ENCODE measurements at places on chromosomes 12 and 14.

GRCh38 chr12:111453071-111453989 lies 47.6 kb downstream of the SH2B3 start:
- DNase-seq, result no peak

DNA sequence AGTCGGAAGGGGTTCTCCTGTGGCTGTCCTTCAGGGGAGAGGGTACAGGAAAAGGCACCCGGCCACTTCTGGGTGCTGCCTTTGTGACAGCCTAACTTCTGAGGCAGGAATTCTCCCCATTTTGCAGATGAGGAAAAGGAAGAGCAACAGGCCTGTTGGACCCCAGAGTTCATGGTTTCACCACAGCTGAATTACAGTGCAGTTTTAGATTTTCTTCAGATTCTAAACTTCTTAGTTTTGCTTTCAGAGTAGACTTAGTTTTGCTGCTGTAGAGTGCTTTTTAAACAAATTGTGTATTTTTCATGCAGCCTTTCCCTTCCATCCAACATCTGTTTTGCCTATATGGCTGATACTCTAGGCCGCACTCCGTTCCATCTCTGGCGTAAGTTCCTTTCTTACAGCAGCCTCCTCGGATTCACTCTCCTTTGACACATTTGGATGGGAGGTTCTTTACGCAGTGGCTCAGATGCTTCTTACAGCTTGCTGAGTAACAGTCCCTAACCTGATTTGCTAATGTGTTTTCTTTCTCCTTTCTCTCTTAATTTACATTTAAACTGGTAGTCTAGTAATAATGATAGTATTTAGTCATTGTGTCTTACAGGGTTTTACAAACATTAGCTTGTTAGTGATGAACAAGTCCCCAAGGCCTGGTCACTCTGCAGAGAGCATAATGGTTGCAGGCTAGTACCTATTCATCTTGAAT lies 7.8 kb downstream of the TRAF3 start:
- DNase-seq, result no peak

GRCh38 chr12:119012179-119012578 lies 30.8 kb downstream of the SRRM4 start:
- no peak for DNase-seq

- peak; percentile 41 for DNase-seq
Observed at GRCh38 chr14:50943943-50944646, at the start of gene PYGL. PYGL (minus strand) TSS chr14:50944483; CDS start chr14:50944403, 80 bp downstream.

GRCh38 chr12:92540782-92541423 lies 161.9 kb upstream of the PLEKHG7 start:
- no peak for DNase-seq

DNA sequence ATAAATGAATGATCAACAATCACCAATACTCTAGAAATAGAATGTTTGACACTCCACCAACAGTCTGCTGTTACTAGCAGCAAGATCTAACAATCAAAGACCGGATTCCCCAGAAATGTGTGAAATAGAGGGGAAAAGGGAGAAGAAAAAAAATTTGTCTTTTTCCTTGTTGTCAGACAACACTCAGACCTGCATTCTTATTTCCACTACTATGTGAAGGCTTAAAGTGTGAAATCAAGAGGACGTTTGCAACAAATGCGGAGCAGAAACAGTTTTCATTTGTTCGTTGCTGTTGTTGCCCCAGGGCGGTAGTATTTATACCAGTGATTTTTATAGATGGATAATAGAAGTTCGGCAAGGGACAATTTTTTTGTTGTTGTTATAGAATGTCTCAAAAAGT lies 9.2 kb downstream of the NKX2-1 start:
- no peak for DNase-seq

DNA sequence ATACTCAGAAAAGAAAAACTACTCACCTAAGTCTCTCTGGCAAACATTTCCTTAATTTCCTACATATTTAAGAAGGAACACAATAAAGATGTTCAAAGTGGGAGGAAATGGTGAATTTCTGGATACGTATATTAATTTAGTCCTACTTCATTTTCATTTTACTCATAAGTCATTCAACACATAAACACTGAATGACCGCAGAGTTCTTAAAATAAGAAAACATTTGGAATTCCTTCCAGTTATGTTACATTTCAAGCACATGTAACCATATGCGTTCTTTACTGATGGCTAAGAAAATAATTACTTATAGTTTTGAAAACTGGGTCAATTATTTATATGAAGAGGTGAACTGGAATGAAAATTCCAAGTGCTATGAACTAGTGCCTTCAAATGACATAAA lies 409.3 kb downstream of the BCAT1 start:
- no peak for DNase-seq

DNA sequence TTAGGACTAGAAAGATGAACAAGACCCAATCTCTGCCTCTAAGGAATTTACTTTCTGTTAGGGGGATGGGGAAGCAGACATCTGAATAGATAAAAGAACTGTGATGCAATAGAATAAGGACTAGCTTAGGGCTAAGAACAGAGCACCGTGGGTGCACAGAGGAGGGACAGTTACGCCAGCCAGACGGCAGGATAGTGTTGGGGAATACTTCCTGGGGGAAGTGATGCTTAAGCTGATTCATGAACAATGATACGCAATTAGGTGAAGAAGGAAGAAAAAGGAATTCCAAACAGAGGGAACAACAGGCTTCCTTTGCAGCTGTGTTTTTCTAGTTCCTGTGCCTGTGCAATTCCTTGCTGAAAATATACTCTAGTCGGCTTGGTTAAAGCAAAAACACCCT lies 501.1 kb downstream of the APAF1 start:
- no peak for DNase-seq

GRCh38 chr14:93797536-93797935 lies 9.3 kb upstream of the PRIMA1 start:
- DNase-seq, result no peak

- DNase-seq, result no peak
Observed at GRCh38 chr12:59946635-59947034, 350.8 kb downstream of the SLC16A7 start.

DNA sequence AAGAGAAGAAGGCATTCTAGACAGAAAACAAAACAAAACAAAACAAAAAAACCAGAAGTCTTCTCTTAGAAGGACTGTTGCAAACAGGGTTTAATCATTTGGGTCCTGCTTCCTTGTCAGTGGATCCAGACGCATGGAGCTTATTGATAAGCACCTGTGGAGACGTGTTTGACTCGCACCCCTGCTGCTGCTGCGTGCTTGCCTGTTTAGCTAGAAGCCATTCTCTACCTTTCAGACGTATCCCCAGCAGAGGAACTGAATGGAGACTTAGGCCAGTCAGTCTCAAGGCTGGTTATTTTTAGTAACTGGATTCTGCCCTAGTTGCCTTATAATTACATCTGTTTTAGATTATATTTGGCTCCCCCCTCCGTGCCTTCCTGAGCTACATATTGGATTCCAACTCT lies 186.1 kb upstream of the EEA1 start:
- no peak for DNase-seq

DNA sequence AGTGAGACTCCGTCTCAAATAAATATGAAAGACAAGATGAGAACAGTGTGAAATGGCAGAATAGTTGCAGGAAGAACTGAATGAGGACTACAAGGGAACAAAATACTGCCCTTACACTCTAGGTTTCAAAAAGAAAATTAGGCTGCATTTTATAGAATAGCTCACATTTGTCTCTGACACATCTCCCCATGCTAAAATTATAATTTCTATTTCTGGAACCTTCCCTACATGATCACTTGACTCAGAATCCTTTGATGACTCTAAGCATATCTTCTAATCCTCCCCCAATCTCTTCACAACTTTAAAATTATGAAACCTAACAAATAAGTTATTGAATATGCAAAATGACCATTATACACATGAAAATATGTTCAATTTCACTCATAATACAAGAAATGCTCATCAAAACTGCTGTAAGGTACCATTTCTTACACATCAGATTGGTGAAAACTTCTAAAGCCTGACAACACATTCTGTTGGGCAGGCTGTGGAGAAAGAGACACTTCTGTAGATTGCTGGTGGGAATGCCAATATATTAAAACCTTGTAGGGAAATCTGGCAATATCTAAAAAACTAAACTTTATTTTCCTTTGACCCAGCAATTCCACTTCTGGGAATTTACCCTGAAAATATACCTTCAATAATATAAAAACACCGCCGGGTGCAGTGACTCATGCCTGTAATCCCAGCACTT lies 4.3 kb upstream of the HIGD1C start:
- no peak for DNase-seq

GRCh38 chr14:104335611-104336010 lies 197.2 kb downstream of the KIF26A start:
- no peak for DNase-seq

DNA sequence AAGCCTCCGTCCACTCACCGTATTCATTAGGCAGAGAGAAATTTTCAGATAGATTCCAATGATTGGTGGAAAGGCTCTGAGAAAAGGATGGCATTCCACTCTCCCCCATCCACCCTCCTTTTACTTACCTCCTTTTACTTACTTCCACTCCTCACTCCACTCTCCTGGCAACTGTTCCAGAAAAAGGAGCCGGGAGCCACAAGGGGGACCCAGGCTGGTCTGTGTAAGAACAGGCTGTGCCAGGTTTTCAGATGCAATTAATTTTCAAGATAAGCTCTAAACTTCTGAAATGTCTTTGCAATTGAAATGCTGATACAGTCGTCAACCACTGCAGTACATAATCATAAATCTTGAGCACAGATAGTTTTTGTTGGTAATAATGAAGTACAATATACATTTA lies 248.8 kb downstream of the ANO6 start:
- no peak for DNase-seq

DNA sequence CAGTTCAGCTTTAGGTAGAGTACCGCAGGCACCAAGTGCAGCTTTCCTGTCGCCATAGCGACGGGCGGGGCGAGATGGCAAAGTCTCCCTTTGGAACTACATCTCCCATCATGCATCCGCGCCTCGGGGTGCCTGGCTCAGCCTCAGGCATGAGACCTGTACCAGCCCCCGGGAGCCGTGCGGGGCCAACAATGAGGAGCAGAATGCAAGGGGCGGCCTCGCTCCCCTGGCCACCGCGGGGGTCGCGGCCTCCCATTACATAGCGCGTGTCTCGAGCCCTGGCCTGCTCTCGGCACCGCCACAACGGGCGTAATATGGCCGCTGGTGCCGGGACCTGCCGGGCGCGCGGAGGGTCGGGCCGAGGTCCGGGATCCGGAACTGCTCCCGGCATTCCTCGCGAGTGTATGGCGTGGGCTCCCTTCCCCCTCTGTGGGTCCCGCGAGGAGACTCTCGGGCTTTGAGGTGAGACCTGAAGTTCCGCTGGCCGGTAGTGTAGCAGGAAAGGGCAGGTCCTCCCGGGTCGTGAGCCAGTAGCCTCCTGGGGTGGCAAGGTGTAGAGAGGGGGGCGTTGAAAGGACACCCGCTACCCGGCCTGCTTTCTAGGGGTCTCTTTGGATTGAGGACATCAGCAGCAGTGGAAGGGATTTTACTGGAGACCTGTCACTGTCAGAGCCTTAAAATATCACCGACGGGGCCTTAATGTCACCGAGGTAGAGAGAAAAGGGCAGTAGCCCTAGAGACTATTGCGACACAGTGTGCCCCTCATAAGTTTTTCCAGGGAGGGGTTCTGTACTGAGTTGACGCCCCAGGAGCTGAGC lies at the start of gene THTPA:
Gene THTPA, plus strand, starts transcription at position 390 of the 818 bp plus-strand sequence. CDS start 487 bp downstream, outside the sequence.
- peak; percentile 90 for DNase-seq

GRCh38 chr12:70581208-70581607 lies 56.0 kb downstream of the PTPRB start:
- no peak for DNase-seq

DNA sequence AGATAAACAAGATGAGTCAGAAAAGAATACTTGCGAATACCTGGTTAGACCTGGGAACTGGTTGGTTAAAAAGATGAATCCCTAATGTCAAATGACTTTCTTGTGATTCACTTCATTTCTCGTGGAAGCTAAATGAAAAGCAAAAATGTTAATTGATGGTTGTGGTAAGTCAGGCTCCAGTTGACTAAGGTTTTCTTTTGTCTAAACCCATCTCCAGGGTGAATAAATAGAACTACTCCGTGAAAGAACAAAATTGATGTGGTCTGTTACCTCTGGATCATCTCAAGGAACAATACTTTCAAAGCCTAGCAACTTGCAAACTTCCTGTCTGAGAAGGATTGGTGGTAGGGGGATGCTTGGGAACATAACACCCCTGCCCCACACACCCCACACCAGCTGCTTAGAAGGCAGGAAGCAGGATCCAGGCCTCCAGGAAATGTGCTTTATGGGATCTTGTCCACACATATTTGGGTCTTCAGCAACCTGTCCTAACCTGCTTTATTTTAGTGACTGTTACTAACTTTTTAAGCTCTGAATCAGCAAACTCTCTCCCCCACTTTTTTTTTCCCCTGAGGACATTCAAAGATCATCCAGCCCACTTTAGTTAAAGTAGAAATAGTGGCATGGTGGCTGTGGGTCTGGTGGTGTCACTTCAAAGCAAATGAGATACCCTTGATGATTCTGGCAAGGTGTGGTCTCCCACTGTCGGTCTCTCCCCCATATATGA lies 60.4 kb upstream of the PTHLH start:
- DNase-seq, result no peak

DNA sequence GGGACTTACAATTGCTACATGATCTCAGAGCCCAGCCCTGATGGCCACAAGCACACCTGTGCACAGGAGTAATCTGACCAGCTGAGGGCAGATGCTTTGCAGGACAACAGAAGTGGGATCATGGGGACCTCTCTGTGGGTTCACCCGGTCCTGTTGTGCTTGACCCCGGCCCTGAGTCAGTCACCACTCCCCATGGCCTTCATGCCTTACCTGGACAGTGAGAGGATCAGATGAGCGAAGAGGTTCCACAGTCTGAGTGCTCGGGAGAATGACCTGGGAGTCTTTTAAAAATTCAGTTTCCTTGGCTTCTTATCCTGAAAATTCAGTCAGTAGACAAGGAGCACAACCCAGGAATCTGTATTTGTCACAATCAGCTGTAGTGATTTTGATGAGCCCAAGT lies 88.1 kb downstream of the NTF3 start:
- no peak for DNase-seq

GRCh38 chr12:77120156-77121085 lies 55.1 kb upstream of the E2F7 start:
- DNase-seq, result no peak

- DNase-seq, result no peak
Observed at GRCh38 chr12:4780641-4781611, 60.7 kb downstream of the GALNT8 start.

DNA sequence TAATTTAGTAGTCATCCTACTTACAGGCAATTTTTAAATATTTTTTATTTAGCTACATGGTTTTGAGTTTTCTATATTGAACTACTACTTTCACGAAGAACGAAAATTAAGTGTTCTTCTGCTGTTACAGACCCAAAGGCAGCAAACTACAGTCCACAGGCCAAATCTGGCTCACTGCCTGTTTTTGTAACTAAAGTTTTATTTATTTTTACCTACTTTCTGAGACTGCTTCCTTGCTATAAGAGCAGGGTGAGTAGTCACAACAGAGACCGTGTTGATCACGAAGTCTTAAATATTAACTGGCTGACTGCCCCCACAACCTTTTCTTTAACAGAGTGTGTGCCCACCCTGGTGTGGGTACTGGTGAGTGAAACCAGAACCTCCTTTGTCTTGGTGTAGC lies 11.6 kb downstream of the RBM19 start:
- DNase-seq, result no peak

GRCh38 chr14:63747846-63748245 lies 20.0 kb upstream of the SGPP1 start:
- no peak for DNase-seq

GRCh38 chr12:113582521-113583218 lies 111.0 kb upstream of the LHX5 start:
- DNase-seq, result peak; percentile 40

Data from NCI-H510A (cell line).